D721Med (cell line): ENCODE measurements at places on chromosomes 4 and X.

- no peak for DNase-seq
Observed at GRCh38 chr4:78654807-78655206, 103.2 kb downstream of the ANXA3 start.

DNA sequence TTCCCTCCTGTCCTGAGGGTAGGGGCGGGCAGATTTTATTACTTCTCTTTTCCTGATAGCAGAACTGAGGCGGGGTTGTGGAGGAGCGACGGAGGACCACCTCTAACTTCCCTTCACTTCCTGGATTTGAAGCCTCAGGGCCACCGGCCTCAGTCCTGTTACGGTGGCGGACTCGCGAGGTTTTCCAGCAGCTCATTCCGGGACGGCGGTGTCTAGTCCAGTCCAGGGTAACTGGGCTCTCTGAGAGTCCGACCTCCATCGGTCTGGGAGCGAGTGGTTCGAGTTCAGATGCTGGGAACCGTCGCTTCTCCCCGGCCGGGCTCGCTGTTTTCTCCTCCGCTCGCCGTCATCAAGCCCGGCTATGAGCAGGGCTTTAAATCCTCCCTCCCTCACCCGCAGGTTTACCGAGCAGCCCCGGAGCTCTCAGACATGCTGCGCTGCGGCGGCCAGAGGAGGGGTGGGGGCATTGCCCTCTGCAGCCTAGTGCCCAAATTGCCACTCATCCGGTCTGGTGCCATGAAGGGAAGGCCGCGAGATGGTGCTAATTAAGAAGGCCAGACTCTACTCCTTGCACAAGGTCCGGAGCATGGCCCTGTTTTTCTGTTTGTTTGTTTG is 23.3 kb downstream of the HAND2 start:
- no peak for DNase-seq

- no peak for DNase-seq
Observed at GRCh38 chr4:73836373-73837279, at the start of gene CXCL6. CXCL6 (plus strand) TSS chr4:73836678; CDS start chr4:73836751, 73 bp downstream.

DNA sequence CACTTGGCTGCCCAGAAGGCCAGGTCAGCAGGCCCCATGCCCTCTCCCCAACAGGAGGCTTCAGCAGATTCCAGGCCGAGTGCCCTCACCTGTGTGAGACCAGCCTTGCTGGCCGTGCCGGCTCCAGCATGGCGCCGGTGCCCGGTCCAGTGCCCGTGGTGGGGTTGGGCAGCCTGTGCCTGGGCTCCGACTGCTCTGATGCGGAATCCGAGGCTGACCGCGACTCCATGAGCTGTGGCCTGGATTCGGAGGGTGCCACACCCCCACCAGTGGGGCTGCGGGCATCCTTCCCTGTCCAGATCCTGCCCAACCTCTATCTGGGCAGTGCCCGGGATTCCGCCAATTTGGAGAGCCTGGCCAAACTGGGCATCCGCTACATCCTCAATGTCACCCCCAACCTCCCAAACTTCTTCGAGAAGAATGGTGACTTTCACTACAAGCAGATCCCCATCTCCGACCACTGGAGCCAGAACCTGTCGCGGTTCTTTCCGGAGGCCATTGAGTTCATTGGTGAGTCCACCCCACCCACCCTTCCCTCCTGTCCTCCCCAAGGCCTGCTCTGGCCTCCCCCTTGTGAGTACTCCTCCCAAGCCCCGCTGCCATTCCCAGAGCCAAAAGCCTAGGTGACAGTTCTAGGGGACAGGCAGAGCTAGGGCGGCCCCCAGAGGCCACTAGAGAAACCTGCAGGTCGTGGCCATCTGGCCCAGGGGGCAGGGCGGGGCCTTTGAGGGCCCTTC is 2.3 kb downstream of the DUSP9 start:
- DNase-seq: peak; percentile 87
